ENCODE measurements at places on chromosomes 12 and 14. TPM values are rescaled to one million over a fixed set of nuclear protein-coding genes. Genes with fewer than 3 reads are reported as not detected.

- peak; percentile 38 for DNase-seq
These were observed 200.2 kb upstream of the RBM19 start for GRCh38 chr12:114166362-114166761.

GRCh38 chr14:89767861-89768268 lies 186.7 kb downstream of the EFCAB11 start:
- DNase-seq, result peak; percentile 19

DNA sequence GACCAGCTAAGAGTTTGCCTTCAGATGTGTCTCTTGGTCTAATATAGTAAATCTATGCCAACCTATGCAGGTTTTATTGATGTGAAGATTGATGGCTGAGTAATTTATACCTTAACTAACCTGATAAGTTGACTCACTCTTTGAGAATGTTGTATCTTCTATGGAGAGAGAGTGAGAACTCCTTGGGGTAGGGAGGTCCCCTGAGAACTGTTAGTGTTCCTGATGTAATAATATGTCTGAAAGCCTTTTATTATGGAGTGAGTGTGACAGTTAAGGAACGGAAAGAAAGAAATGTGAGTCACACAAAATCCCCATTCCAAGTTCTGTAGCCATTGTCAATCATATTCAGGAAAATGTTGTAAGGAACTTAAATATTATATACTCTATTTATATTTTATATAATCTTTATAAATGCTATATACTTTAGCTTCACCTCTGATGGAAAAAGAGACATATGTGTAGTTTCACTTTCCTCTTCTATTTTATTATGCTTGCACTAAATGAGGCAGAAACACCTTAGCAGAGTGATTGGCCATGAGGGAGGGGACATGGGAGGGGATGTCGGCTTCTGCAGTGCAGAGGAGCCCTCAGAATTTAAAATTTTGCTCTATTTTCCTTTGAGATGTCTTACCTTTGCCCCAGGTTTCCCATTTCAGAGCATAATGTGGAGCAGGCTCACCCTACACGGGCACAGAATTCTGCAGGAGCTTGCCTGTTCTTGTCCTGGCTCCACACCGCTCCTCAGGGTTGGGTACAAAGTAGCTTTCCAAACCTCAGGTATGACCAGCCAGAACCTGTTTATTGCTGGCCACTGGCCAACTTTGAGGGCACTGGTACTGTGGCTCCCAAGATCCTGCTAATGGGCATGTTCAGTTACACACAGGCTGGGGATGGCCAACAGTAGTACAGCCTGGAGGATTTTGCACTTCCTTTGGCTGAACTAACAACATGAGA lies 57.7 kb downstream of the ARF6 start:
- DNase-seq, result peak; percentile 76

Gene CCDC196
- not detected for total RNA-seq

- DNase-seq, result no peak
These were observed 24.2 kb upstream of the YY1 start for GRCh38 chr14:100214770-100215083.

Gene SLC6A12
- total RNA-seq, result not detected

Gene LTBP2
- 33.4 TPM for total RNA-seq

DNA sequence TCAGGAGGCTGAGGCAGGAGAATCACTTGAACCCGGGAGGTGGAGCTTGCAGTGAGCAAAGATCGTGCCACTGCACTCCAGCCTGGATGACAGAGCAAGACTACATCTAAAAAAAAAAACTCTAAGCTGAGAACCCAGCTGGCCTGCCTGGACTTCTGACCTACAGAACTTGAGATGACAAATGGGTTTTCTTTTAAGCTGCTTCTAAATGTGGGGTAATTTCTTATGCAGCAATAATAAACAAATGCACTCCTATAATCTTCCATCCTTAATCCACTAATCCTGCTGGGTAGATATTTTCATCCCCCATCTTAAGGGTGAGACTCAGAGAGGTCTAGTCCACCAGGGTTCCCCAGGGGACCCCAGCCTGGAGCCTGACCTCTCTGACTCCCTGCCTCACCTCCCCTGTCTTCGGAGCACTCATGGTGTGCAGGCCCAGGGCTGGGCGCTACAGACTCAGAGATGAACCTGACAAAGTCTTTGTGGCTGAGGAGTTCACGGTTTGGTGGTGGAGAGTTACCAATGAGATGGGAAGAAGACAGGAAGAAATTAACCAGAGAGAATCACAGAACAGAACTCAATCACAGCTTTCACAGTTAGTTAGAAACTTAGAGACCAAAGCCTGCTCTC lies 39.7 kb upstream of the BDKRB2 start:
- DNase-seq, result no peak

Gene GPR162
- total RNA-seq, result 59.0 TPM

Gene TSHR
- total RNA-seq, result not detected

GRCh38 chr12:47391566-47391965 lies 311.8 kb upstream of the AMIGO2 start:
- DNase-seq, result no peak

- no peak for DNase-seq
These were observed 156.0 kb downstream of the LRIG3 start for GRCh38 chr12:58764100-58764953.

DNA sequence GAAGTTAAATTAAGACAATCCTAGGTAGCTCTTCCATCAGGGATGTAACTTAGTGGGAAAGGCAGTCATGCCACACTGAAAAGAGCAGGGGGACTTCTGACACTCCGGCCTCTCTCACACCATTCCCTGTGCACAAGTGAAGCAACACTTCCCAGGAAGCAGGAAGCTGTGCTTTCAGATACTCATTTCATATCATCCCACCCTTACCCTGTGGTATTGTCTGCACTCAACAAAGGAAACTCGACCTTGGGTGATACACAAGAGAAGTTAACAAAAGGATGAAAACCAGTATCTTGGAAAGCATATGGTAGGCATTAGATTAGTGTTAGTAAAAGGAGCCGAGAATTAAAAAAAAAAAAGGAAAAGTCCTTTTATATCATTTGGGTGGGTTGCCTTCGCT lies 61.3 kb upstream of the MDM1 start:
- DNase-seq, result no peak

DNA sequence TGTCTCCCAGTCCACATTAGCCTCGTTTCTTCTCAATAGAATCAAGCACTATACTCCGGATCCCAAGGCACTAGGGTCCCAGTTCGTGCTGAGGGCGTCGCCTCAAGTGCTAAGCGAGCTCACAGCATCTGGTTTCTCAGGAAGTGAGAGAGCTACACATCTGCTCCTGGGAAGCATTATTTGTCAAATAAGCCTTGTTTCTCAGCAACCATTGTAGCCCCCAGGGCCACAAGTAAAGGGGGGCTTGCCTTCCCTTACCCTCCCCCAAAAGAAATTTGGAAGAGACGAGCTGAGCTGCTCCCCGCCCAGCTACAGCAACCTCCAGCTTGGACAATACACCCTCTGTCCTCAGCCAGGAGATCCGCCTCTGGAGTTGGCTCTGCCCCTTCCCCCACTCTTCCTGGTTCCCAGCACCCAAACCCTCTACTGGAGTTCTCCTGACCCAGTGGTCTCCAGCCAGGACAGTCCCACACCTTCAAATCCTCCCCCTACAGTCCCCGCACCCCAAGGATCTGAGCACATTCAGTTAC lies 5.7 kb upstream of the TNS2 start:
- no peak for DNase-seq

Gene CD163L1
- not detected for total RNA-seq

DNA sequence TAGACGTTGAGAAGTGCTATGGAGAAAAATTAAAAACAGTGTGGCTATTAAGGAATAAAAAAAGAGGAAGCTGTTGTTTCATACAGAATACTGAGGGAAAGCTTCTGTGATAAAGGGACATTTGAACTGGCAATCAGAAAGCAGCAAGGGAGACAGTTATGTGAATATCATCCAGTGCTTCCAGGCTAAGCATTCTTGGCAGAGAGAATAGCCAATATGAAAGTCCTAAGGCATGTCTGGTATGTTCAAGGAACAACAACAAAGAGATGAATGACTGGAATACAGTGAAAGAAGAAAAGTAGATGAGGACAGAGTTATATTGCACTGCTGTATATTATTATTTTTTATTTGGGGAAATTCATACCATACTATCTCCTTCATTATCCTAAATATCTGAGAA lies 23.9 kb downstream of the SCAF11 start:
- no peak for DNase-seq

DNA sequence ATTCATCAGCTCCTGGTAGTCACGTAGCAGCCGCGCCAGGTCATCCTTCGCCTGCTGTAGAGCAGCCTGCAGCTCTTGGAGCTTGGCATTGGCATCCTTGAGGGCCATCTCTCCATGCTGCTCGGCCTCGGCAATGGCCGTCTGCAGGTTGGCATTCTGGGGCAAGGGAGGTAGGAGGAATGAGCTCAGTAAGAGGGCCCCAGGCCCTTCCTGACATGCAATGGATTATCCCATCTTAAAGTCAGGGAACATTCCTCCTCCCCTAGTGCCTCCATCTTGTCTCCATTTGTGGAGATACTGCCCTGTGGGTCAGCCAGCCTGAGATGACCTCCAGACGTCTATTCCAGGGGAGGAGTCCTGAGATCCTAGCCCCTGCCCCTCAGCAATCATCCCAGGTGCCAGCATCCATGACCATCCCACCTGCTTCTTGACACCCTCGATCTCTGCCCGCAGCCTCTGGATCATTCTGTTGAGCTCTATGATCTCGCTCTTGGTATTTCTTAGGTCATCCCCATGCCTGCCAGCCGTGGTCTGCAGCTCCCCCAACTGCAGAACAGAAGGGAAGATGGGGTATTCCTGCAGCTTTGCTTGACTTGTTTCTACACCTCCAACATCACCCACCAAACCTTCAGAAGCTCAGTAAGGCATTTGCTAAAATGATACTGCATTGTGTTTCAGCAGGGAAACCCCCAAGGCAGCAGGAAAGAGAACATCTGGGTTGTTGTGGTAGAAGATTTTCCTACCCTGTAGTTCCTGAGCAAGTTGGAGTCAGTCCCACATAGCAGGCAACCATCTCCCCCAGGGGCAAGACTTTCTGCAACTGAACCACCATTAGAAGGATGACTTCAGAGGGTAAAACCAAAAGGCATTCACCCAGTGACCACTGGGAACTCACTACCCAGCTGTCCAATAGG lies 4.4 kb downstream of the KRT3 start:
- DNase-seq, result no peak

Gene SDSL
- 18.5 TPM for total RNA-seq

DNA sequence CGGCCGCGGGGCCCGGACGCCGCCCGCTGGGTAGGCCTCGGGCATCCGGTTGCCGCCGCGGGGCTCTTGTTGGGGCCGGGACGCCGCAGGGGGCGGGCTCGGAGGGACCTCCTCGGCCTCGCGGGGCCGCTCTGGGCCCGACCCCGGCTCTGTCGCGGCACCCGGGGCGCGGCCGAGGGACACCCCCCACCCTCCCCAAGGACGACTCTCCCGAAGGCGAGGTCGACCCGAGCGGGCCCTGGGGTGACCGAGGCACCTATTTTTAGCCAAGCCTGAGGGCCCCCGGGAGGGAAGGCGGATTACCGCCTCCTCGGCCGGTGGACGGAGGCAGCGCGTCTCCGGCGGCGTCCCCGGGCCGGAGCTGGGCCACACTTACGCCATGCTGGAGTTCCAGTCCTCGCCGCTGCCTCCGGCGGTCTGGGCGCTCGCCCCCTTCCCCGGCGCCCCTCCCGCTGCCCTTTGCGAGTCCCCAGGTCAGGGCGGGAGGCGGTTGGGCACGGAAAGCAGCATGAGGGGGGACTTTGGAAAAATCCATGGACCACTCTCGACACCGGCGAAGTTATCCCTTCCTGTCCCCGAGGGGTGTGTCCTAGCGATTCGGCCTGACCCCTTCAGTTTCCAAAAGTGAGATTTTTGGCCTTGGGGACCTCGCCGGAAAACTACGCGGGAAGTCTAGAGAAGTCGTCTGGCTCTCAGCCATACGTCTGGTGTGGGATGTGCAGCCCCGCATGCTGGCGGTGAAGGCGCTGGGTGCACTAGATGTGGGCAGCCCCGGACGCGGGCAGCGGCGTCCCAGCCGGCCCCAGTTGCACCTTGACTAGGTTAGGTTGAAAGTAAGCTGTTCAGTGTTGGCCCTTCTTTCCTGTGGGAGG lies 699 bp downstream of the KTN1 start:
- DNase-seq, result peak; percentile 39

Gene SCN8A
- total RNA-seq, result 1.2 TPM

GRCh38 chr14:59849411-59850130 lies 21.0 kb downstream of the RTN1 start:
- DNase-seq, result no peak

GRCh38 chr14:61560323-61560722 lies 135.0 kb upstream of the HIF1A start:
- DNase-seq, result no peak

Gene GMFB
- total RNA-seq, result 94.1 TPM

DNA sequence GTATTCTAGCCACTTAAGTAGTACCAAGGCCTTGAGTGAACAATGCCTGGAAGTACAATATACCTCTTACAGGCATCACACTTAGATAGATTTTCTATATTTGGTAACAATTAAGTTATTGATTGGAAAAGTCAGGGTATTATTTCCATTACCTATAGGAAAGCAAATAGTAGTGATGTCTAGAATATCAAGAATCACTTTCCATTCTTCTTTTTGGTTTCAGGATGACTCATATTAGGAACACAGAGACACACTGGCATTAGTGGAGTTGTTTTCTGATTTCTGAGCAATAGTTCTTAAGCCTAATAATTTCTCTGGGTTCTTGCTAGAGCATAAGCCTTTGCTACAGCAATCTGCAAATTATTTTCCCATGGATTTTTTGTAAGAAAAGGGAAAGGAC lies 1640.0 kb upstream of the SEL1L start:
- no peak for DNase-seq

GRCh38 chr12:112482733-112483132 lies 64.0 kb downstream of the PTPN11 start:
- DNase-seq, result peak; percentile 26

Gene RNASE11
- not detected for total RNA-seq

- DNase-seq, result no peak
These were observed 209.7 kb upstream of the NPAS3 start for GRCh38 chr14:32728976-32729375.

GRCh38 chr14:78157494-78158437 lies 12.4 kb upstream of the NRXN3 start:
- no peak for DNase-seq

GRCh38 chr12:120933786-120934185 lies 29.6 kb upstream of the SPPL3 start:
- DNase-seq, result no peak

- no peak for DNase-seq
These were observed 32.3 kb upstream of the MMP17 start for GRCh38 chr12:131795690-131796410.

GRCh38 chr12:8917751-8918150 lies 3.4 kb downstream of the PHC1 start:
- DNase-seq, result no peak

Gene SIX1
- total RNA-seq, result 0.31 TPM

Gene SRRM4
- not detected for total RNA-seq

GRCh38 chr12:113128802-113129663 lies 6.5 kb downstream of the RASAL1 start:
- no peak for DNase-seq

GRCh38 chr12:41188841-41189394 lies 798 bp downstream of the PDZRN4 start:
- DNase-seq, result no peak

Gene TMBIM4
- total RNA-seq, result 1.5 TPM

DNA sequence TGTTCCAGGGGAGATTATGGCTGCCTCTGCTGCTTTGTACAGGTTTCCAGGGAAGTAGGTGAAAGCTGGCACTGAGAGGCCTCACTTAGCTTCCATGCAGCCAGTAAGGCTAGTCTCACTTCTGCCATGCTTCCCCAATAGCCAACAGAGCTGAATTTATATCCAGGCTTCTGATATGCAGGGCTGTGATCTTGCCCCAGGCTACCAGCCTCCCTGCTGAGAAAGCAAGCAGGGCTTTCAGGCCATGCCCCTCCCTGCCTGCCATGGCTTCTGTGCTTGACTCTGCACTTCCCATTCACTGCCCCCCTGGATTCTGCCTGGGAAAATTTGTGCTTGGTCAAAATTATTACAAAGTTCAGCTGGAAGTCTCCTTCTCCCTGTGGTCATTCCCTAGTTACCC lies 302.1 kb upstream of the FBXO33 start:
- no peak for DNase-seq
